ENCODE measurements at places on chromosomes 12 and 14. TPM values are rescaled to one million over a fixed set of nuclear protein-coding genes. Genes with fewer than 3 reads are reported as not detected.

The ZNF605 gene
- 6.7 TPM for total RNA-seq

The DENND5B gene
- 40.8 TPM for total RNA-seq

The TEDC1 gene
- total RNA-seq = 6.1 TPM

The WNT5B gene
- total RNA-seq = 27.8 TPM

The TTC6 gene
- total RNA-seq = 1.1 TPM

The ANAPC5 gene
- 69.2 TPM for total RNA-seq

The PPP1R1A gene
- 27.1 TPM for total RNA-seq

The INSM2 gene
- total RNA-seq = not detected

The TMEM63C gene
- not detected for total RNA-seq

The KRT6C gene
- 52.0 TPM for total RNA-seq

All from gastroesophageal sphincter (tissue), 4 donors.